Smooth muscle cell of the pulmonary artery (primary cell): ENCODE measurements at places on chromosomes 12 and 14. TPM values are rescaled to one million over a fixed set of nuclear protein-coding genes. Genes with fewer than 3 reads are reported as not detected.

The GPD1 gene
- 0.13 and 0.20 TPM in 2 replicates for total RNA-seq

The CELA1 gene
- not detected in 2 replicates for total RNA-seq

The IFNG-AS1 gene
- 0.07 TPM in 1 of 2 replicates, not detected in the other for total RNA-seq

The NID2 gene
- 183 and 734 TPM in 2 replicates for total RNA-seq

The KRT82 gene
- total RNA-seq = not detected in 2 replicates

The GRIN2B gene
- total RNA-seq = not detected in 2 replicates

The IL31 gene
- not detected in 2 replicates for total RNA-seq

The CFAP54 gene
- 1.8 and 2.6 TPM in 2 replicates for total RNA-seq

The ADAM20 gene
- 2.4 and 2.5 TPM in 2 replicates for total RNA-seq

The OR6C1 gene
- not detected in 2 replicates for total RNA-seq

The SPTB gene
- 0.13 TPM in 1 of 2 replicates, not detected in the other for total RNA-seq

The ATL1 gene
- total RNA-seq = 4.0 and 6.0 TPM in 2 replicates

The DIABLO gene
- total RNA-seq = 48.7 and 53.5 TPM in 2 replicates

The WDR20 gene
- 14.8 and 16.6 TPM in 2 replicates for total RNA-seq

The MTA1 gene
- total RNA-seq = 39.4 and 61.5 TPM in 2 replicates

The G2E3 gene
- total RNA-seq = 14.8 and 19.9 TPM in 2 replicates

The IAPP gene
- 0.10 TPM in 1 of 2 replicates, not detected in the other for total RNA-seq

The IRAK3 gene
- 7.9 and 9.0 TPM in 2 replicates for total RNA-seq

The IL26 gene
- total RNA-seq = 0.13 and 2.0 TPM in 2 replicates

The EXD2 gene
- total RNA-seq = 19.2 and 23.3 TPM in 2 replicates

The KLRD1 gene
- total RNA-seq = 0.50 and 0.65 TPM in 2 replicates

The NAB2 gene
- 47.2 and 51.8 TPM in 2 replicates for total RNA-seq

The TMEM132C gene
- total RNA-seq = 0.07 TPM in 1 of 2 replicates, not detected in the other
